T-cell (primary cell): ENCODE measurements at places on chromosomes 5 and 9.

- H3K4me3 ChIP-seq = no peak overlapping the region
- H3K36me3 ChIP-seq = peaks cover 12% of the 10 kb centered on the region
- DNase-seq = no peak
- no peaks in the 10 kb centered on the region for H3K27me3 ChIP-seq
Measured at GRCh38 chr9:130101915-130102314, 48.2 kb downstream of the GPR107 start.

GRCh38 chr5:57499262-57500050, 16.8 kb upstream of the ACTBL2 start:
- H3K4me1 ChIP-seq = peaks cover 12% of the 10 kb centered on the region
- DNase-seq = no peak
- H3K36me3 ChIP-seq = no peaks in the 10 kb centered on the region
- no peak overlapping the region for H3K27ac ChIP-seq
- no peaks in the 10 kb centered on the region for H3K27me3 ChIP-seq
- H3K4me3 ChIP-seq = no peak overlapping the region

DNA sequence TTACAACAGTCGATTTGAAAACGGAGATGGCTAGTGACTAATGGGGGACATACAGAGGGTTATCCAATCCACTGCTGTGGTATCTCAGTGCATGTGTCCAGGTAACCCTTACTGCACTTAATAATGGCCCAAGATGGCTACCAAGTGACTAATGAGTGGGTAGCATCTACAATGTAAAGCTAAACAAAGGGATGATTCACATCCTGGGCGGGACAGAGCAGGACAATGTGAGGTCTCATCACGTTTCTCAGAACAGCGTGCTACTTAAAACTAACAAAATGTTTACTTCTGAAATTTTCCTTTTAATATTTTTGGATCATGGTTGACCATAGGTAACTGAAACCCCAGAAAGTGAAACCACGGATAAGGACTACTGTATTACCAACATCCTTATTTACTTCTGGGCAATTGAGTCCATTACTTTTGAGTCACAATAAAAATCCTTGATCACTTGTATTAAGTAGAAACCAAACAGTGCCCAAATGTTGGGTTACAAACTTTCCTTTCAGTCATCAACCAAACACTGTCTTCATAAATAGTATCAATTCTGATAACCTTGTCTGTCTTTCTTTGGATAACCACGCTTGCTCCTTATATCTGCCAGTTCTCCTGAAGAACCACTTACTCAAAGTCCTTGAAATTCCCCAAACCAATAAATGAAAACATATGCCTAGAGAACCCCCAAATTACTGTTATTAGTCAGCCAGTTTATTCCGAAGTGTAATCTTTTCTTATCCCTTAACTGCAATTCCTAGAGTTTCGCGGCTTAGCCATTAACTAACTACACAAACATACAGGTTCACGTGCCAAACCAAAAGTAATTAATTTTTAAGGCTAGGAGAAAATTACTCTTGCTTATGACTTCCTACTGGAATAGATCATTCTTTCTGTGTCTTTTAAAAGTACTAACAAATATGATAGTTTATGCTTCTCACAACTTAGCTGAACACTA, 59.7 kb downstream of the ELL2 start:
- DNase-seq = no peak
- no peaks in the 10 kb centered on the region for H3K36me3 ChIP-seq
- H3K27me3 ChIP-seq = no peaks in the 10 kb centered on the region
- H3K27ac ChIP-seq = no peak overlapping the region
- no peaks in the 10 kb centered on the region for H3K4me1 ChIP-seq

DNA sequence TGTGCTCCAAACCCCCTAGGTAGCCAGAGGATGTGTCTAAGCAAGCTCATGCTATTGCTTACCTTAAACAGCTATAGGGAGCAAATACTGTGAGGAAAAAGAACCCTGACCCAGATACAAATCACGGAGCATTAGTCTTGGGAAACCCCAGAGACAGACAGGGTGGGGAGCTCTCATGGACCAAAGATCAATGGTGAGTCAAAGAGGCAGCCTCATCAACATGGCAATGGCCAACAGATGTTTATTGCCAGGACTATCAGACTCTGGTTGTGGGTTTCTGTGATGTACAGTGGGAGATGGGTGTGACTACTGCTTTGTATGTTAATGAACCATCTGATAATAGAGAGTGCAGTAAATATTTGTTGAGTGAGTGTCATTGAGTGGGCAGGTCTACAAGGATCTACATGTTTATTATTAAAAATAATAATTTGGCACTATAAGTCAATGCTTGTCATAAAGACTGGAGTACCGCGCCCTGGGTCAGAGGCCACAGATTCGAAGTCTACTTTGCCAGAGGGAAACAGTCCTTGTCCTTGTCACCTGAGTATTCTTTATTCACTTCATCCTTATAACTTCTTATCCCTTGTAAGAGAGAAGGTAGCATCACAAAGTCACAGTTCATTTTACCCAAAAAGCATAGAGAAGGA, 56.5 kb upstream of the RAI14 start:
- no peak overlapping the region for H3K4me3 ChIP-seq
- no peaks in the 10 kb centered on the region for H3K36me3 ChIP-seq
- no peaks in the 10 kb centered on the region for H3K27me3 ChIP-seq
- H3K4me1 ChIP-seq = no peaks in the 10 kb centered on the region
- H3K27ac ChIP-seq = no peak overlapping the region

DNA sequence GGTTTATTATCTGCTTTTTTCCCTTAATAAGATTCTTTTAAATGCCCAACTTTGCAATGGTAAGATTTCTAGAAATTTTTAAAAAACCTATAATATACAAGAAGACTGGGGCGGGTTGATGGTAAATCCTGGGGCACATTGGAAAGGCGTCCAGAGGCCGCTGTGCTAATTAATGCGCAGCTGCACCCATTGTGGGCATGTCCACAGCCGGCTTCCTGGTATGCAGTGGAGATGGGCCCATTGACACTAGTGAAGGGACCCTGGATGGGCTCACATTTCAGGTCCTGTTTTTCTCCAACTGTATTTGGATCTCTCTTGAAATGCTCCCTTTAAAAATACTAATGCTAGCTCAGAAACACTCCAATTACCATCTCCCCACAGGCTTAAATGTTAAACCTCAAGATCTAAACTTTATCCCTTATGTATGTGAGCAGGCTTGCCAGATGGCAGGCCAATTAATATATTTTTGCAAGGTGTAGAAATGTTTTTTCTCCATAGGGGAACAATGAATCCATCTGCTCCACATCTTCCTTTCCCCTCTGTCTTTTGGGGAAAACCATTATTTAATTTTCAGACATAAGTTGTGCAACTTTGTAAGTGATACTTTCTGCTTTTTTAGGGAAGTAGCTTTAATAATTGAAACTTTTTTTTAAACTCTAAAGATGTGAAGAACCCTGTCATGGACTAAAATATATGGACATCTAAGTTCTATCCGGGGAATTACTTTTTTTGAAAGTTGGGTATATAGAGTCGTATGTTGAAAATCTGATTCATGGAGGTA, 177.3 kb downstream of the CD180 start:
- H3K4me1 ChIP-seq = no peaks in the 10 kb centered on the region
- H3K4me3 ChIP-seq = no peak overlapping the region
- H3K27me3 ChIP-seq = no peaks in the 10 kb centered on the region
- no peak overlapping the region for H3K27ac ChIP-seq
- no peak for DNase-seq

GRCh38 chr5:124773315-124774311, 27.2 kb upstream of the ZNF608 start:
- no peaks in the 10 kb centered on the region for H3K36me3 ChIP-seq
- no peak overlapping the region for H3K27ac ChIP-seq
- H3K27me3 ChIP-seq = no peaks in the 10 kb centered on the region
- DNase-seq = no peak
- no peak overlapping the region for H3K4me3 ChIP-seq

- H3K27me3 ChIP-seq = no peaks in the 10 kb centered on the region
- no peak overlapping the region for H3K27ac ChIP-seq
- H3K4me1 ChIP-seq = peaks cover 27% of the 10 kb centered on the region
- DNase-seq = no peak
- no peak overlapping the region for H3K4me3 ChIP-seq
Measured at GRCh38 chr9:71681708-71682272, 86.5 kb downstream of the CEMIP2 start.
